Left lung (tissue), 14 donors: ENCODE measurements at places on chromosomes 3 and 15. TPM values are rescaled to one million over a fixed set of nuclear protein-coding genes. Genes with fewer than 3 reads are reported as not detected.

Gene BSN
- total RNA-seq = 0.44 TPM

Gene CFAP20DC
- total RNA-seq = 1.2 TPM

DNA sequence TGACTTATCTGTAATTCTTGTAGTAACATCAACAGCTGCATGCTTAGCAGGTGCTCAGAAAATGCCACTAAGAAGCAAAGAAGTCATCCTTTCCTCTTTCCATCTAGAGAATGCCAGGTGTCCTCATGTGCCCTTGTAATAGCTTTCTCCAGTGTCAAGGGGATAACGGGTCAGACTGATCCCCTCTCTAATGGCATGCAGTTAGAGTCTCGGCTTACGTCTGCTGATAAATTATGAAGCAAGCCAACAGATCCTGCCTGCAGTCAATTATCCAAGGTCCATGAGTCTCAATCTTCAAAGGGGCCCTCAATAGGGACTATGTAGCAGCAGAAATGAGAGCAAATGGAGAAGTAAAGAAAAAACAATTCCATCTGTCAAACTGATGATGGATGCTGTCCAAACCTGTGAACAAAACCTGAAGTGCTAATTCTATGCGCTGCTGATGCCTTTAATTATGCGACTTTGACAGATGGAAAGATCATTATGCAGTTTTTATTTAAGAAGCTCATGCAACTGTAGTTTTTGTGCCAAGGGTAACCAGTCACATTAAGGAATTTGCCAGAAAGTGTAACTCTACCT is 162.8 kb upstream of the PEX5L start:
- H3K36me3 ChIP-seq = no peaks in the 10 kb centered on the region
- no peak for DNase-seq
- H3K27ac ChIP-seq = no peak overlapping the region
- H3K4me1 ChIP-seq = no peaks in the 10 kb centered on the region
- no peaks in the 10 kb centered on the region for H3K27me3 ChIP-seq
- H3K4me3 ChIP-seq = no peak overlapping the region

DNA sequence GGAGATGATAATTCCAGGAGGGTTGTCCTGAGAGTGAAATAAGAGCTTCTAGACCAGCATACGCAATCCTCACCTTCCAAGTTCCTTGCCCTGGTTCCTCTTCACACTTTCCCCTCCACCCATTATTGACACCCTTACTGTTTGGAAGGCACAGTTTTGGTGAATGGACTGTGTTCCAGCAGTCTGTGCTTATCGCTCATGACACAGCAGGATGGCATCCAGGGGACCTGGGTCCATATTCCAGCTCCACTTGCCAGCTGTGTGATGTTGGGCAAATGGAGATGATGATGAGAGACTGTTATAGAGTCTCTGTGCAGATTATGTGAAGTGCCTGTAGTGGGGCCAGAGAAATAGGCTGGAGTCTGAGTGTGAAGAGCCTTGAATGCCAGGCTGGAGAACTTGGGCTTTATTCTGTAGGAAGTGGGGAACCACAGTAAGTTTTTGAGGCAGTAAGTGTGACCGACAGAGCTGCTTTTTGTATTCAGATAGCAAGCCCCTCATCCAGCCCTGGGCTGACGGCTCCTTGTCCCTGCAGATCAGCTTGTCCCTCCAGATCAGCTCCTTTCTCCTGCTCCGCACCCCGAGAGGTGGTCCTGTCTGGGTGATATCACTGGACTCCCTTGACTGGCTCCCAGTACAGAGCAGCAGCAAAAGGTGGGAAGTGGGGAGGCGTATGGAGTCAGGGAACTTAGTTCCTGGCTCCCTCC is 8.1 kb downstream of the KBTBD13 start:
- no peak for DNase-seq
- peaks cover 15% of the 10 kb centered on the region for H3K27me3 ChIP-seq
- no peak overlapping the region for H3K4me3 ChIP-seq
- peaks cover 55% of the 10 kb centered on the region for H3K4me1 ChIP-seq
- no peaks in the 10 kb centered on the region for H3K36me3 ChIP-seq

DNA sequence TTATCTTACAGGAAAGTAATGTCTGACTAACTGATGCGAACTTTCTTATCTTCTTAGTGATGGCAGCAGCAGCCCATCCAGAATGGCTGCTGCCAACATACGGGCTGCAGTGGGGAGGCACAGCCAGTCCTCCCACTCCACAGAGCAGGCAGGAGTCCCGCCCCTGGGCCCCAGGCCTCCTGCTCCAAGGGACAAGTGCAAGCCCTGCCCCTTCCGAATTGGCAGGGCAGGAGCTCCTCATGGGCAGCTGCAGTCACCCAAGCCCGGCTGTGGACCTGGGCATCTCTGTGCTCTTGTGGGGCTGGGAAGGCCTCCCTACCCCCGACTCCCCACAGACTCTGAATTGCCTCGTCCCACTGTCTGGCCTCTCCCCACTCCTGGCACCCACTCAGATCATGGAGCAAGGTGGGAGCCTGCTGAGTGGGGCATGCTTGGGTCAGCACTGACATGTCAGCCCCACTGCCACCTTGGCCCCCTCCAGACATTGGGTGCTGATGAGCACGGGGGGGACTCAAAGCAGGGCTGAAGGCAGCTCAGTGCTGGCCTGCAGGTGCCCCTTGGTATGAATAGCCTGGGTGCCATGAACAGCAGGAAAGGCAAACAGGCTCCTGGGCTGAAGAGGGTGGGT is 618.9 kb upstream of the KCNMB2 start:
- no peaks in the 10 kb centered on the region for H3K36me3 ChIP-seq
- no peak overlapping the region for H3K27ac ChIP-seq
- no peak for DNase-seq
- H3K4me3 ChIP-seq = no peak overlapping the region
- H3K4me1 ChIP-seq = no peaks in the 10 kb centered on the region

DNA sequence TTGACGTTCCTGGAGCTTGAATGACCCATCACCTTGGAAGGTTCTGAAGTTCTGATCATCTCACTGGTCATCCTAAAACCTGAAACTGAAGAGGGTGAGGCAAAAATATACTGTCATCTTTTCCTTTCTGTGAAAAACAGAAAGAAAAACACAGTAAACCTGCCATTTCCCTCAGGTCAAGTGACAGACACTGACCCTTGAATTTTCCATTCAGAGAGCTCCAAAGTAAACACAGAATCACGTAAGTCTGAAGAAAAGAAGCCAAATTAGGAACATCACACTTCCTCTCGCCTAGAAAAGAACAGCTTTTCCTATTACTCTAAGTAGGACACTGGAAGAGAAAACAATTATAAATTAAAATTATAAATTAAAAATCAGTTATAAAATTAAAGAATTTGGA is 78.7 kb upstream of the TGFBR2 start:
- DNase-seq = no peak
- H3K36me3 ChIP-seq = no peaks in the 10 kb centered on the region
- no peaks in the 10 kb centered on the region for H3K27me3 ChIP-seq
- no peak overlapping the region for H3K4me3 ChIP-seq

DNA sequence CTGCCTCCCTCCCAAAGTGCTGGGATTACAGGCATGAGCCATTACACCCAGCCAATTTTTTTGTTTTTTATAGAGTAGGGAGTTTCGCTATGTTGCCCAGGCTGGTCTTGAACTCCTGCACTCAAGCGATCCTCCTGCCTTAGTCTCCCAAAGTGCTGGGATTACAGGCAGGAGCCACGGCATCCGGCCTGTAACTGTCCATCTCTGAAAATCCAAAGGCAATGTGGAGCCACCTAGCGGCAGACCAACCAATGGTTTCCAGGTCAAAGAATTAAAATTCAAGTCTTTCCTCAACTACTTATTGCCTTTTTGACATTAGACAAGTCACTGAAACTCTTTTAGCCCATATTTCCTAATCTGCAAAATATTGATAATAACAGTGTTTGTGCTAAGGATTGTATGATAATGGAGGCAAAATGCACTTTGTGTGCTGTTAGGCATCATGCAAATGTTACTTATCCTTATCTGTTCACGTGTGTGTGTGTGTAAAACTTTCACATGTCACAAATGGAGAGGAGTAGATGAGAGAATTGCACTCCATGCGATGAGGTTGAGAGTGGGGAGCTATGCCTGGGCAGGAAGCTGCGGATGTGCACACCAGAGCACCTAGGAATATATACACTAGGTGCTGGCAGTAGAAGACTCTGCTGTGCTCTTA is 48.7 kb downstream of the COL8A1 start:
- H3K27ac ChIP-seq = no peak overlapping the region
- no peak overlapping the region for H3K4me3 ChIP-seq
- no peaks in the 10 kb centered on the region for H3K27me3 ChIP-seq
- peaks cover 9% of the 10 kb centered on the region for H3K4me1 ChIP-seq
- no peaks in the 10 kb centered on the region for H3K36me3 ChIP-seq
- peak; percentile 20 for DNase-seq

DNA sequence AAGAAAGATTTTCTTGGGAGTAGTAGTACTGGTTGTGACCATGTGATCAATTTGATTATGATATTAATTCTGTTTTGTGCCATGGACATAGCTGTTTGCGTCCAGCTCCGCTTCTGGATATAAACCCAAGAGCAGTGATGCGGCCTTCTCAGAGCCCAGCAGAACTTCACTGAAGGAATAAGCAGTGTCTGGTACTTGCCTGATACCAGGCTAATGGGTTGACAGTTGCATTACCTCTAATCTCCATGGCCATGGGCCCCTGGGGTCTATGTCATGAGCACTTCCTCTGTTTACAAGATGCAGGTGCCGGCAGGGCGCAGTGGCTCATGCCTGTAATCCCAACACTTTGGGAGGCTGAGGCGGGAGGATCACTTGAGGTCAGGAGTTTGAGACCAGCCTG is 36.3 kb upstream of the RAB6B start:
- H3K36me3 ChIP-seq = no peaks in the 10 kb centered on the region
- no peaks in the 10 kb centered on the region for H3K4me1 ChIP-seq
- no peaks in the 10 kb centered on the region for H3K27me3 ChIP-seq
- H3K27ac ChIP-seq = no peak overlapping the region

DNA sequence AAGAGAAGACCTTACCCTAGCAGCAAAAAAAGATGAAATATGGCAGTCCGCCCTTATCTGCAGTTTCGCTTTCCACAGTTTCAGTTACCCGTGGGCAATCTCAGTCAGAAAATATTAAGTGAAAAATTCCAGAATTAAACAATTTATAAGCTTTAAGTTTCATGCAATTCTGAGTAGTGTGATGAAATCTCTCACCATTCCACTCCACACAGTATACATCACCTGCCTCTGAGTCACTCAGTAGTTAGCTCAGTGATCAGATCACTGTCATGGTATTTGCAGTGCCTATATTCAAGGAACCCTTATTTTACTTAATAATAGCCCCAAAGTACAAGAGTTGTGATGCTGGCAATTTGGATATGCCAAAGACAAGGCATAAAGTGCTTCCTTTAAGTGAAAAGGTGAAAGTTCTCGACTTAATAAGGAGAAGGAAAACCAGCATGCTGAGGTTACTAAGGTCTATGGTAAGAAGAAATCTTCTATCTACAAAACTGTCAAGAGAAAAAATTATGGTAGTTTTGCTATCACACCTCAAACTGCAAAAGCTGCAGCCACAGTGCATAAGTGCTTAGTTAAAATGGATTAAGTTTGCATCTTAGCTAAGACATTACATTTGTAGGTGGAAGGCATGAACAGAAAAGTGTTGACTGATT is 48.1 kb downstream of the HSPBAP1 start:
- H3K36me3 ChIP-seq = peaks cover 20% of the 10 kb centered on the region
- no peak overlapping the region for H3K27ac ChIP-seq
- no peak overlapping the region for H3K4me3 ChIP-seq
- no peaks in the 10 kb centered on the region for H3K27me3 ChIP-seq
- DNase-seq = no peak
- no peaks in the 10 kb centered on the region for H3K4me1 ChIP-seq

DNA sequence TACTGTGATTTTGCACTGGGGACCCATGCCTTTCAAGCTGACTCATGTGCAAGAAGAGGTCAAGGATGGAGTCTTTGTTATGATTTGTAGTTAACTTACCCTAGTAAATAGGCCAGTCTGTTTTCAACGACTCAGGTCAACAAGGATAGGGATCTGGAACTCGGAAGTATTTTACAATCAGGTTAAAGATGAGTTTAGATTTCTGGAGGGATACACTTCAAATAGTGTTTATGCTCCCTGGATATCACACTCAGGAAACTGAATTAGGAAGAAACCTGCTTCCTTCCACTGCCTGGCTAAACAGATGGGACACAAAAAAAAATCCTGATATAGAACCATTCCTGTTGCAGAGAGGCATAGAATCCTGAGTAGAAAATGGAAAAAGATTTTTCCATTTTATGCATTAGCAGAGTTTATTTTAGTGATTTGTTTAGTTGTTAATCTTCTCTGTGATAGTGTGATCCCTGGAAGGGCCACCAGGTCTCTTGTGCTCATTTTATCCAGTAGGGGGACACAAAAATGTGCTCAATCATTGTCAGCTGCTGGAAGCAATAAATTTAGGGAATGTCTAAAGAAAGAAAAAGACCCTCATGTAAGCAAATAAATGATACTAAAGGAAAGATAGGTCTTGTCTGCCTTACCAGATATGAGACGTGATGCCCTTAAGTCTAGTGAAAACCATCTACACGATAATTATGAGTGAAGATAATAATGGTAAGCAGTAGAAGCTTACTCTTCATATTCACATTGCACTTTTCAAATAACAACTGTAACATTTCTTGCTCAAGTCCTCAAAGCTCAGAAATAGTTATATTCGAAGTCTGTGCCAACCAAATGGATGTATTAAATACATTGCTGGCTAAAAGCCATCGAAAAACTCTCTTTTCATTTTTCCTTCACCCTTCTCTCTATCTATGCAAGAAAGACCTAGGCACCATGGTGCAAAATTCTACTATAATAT is 452.1 kb upstream of the KCNMB2 start:
- no peak overlapping the region for H3K4me3 ChIP-seq
- no peaks in the 10 kb centered on the region for H3K27me3 ChIP-seq
- peak; percentile 90 for DNase-seq
- H3K27ac ChIP-seq = peak overlapping the region; percentile 71

DNA sequence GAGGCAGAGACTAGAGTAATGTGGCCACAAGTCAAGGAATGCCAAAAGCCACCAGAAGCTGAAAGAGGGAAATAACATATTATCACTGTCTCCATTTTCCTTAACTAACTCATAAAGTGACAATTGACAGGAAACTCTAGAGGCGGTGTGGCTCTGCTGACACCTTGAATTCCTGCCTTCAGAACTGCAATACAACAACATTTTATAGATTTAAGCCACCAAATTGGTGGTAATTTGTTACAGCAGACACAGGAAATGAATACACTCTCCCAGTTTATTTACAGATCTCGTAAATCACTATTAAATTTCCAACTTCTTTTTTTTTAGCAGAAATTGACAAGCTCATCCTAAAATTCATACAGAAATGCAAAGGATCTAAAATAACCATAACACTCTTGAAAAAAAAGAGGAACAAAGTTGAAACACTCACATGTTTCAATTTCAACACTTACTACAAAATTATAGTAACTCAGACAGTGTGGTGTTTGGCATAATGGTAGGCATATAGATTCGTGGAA is 449.9 kb downstream of the OTOL1 start:
- H3K36me3 ChIP-seq = no peaks in the 10 kb centered on the region
- H3K4me1 ChIP-seq = no peaks in the 10 kb centered on the region
- H3K27ac ChIP-seq = no peak overlapping the region
- H3K27me3 ChIP-seq = no peaks in the 10 kb centered on the region
- no peak for DNase-seq

GRCh38 chr3:24365168-24365567 is 129.5 kb downstream of the THRB start:
- no peak overlapping the region for H3K4me3 ChIP-seq
- no peaks in the 10 kb centered on the region for H3K4me1 ChIP-seq
- no peak for DNase-seq
- no peaks in the 10 kb centered on the region for H3K27me3 ChIP-seq
- no peaks in the 10 kb centered on the region for H3K36me3 ChIP-seq
- H3K27ac ChIP-seq = no peak overlapping the region
